ENCODE measurements at places on chromosomes 4 and X.

DNA sequence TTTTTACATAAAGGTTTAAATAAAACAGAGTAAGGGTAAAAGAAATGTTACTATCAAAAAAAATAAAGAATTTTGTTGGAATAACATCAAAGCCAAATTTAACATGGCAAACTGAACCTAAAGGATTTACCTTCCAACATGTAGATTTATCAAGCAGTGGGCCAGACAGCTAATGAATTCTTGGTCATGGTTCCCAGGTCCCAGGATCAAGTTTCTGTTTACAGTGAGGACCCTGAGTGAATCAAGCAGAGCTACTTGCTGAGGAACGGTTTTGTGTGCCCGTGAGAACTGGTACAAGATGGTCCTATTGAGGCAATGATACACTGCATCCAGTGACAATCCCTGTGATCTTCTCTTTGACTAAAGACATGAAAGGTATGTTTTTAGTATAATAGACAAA, 157.1 kb downstream of the CDS1 start:
- DNase-seq, result no peak

DNA sequence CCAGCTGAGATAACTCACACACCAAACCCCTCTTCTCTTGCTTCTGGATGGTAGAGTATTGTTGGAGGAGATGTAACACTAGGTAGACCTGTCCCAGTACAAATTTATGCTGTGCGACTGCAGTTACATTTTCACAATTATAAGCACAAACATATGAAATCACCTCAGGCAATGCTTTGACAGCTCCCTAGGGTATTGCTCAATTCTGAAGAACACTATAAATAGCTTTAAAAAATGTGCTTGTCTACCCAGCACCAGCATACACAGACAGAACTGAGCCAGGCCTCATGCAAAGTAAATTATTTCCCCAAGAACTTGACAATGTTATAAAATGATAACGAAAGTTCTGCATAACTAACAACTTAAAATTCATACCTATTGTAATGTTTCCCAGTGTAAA, 1999.1 kb upstream of the ADGRL3 start:
- no peak for DNase-seq

DNA sequence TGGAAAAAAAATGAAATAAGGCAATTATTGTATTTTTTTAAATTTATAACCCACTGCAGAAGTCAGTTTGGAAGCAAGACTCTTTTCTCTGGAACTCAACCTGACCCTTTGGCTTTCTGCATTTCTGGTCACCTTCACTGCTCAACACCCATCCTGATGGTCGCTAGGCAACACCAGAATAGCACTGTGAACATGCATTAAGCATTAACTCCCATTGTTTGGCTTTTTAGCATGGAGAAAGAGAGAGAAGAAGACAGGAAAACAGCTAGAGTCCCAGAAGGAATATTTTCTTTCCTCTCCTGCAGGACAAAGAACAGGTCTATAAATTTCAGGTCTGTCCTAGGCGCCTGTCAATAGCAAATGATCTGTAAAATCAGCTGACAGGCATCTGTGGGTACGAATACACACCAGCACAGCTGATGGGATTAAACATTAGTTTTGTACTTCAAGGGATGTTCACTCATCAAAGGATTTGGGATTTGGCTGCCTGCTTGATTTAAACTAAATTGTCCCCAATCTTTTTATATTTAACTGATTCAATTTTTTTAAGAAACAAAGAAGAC, 137.2 kb upstream of the ETNPPL start:
- no peak for DNase-seq

DNA sequence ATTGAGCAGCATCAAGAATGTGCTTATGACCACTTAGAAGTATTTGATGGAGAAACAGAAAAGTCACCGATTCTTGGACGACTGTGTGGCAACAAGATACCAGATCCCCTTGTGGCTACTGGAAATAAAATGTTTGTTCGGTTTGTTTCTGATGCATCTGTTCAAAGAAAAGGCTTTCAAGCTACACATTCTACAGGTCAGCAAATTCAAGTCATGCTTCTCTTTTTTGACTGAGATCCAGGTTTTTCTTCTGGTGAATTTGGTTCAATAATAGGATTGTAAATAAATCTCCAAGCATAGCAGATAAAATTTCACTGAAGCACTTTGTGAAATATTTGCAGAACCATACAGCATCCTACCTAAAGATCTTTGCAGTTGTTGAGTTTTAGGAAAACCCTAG, 218.1 kb downstream of the TLL1 start:
- DNase-seq, result no peak

GRCh38 chr4:119244832-119245231, 32.3 kb downstream of the USP53 start:
- no peak for DNase-seq

GRCh38 chr4:22552812-22553211, 36.9 kb upstream of the ADGRA3 start:
- DNase-seq, result no peak

DNA sequence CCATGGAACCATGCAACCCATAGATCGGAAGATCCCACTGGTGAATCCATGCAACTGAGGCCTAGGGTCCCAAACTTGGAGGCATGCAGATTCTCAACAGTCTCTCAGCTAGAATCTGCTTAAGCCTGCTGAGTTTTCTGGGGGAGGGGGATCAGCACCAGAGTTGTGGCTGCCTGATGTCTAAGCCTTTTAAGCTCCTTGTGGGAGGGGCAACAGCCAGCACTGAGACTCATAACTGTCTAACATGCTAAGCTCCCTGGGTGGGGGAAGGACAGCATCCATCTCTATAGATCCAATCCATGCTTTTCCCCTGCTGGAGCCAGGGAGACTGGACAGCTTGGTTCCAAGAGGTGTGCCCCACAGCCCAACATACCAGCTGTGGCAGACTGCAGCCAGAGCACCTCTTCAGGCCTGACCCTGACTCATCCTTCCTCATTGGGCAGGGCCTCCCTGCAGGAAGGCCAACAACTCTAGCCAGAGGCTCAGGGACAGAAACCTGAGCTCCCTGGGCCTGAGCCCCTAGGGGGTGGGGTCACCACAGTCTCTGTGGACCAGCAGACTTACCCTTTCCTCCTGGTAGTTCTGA, 300.1 kb upstream of the SLC7A11 start:
- DNase-seq, result no peak

GRCh38 chr4:6620296-6620695, 20.2 kb upstream of the MRFAP1 start:
- no peak for DNase-seq

DNA sequence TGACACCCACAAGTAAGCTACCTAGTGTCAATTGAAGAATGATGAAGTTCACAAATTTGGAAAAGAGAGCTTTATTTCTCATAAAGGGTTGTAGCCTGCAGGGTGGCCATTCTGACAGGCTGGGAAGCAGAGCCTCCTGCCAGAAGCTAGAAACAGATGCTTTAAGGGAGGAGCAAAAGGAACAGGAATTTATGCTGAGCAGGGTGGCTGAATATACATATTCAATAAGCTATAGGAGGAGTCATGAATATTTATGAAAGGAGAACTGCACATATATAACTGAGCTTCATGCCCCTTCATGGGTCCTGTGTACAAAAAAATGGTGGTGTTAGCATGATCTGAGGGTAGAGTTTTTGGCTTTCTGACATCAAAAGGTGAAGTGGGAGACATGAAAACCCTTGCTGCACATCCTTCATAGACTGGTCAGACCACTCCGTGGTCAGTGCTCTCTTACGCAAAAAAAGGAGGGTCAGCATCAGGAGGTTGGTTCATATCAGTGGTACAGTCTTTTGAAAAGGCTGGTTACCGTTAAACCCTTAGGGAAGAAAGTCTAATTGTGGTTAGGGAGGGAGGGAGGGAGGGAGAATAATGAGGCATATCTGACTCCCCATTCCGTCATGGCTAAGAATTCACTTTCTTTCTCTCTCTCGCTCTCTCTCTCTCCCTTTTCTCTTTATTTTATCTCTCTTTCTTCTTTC, 121.4 kb downstream of the LUZP4 start:
- no peak for DNase-seq

DNA sequence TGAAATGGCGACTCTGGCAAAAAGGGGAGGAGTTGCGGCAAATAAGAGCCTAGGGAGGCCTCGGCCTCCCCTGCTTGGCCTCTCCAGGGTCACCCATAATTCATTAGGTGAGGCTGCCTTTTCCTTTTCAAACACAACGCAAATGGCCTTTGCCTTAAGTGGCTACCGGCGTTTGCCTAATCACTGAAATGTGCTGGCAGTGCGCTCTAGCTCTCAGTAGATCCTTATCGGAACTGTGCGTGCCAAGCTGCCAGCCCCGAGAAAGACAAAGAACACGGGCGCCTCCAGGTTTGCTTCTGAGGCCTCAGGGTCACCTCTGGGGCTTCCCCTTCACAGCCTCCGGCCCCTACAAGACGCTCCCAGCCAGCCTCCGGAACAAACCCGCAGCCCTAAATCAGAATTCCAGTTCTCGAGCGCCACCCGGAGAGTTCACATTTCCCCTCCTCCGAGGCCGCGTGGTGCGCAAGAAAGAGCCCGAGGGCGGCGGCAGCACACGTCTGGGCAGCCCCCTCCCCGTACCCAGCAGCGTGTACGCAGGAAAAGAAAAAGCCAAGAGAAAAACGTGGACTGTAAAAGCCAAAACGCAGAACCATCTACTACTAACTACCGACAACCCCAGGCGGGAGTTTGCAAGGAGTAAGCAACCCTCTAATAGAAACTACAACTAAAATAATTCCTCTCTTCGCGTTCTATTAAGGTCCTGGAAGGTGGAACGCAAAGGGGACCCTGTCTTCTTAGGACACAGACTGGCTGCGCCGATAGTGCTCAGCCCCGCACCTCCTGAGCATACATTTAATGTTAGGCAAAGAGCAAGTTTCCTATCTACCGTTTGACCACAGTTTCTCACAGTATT, 76.5 kb upstream of the BCOR start:
- peak; percentile 43 for DNase-seq

- DNase-seq, result no peak
These were observed 1143.9 kb downstream of the PDHA2 start for GRCh38 chr4:96983830-96984229.

GRCh38 chr4:99436976-99437722, 2.0 kb upstream of the ADH7 start:
- no peak for DNase-seq

DNA sequence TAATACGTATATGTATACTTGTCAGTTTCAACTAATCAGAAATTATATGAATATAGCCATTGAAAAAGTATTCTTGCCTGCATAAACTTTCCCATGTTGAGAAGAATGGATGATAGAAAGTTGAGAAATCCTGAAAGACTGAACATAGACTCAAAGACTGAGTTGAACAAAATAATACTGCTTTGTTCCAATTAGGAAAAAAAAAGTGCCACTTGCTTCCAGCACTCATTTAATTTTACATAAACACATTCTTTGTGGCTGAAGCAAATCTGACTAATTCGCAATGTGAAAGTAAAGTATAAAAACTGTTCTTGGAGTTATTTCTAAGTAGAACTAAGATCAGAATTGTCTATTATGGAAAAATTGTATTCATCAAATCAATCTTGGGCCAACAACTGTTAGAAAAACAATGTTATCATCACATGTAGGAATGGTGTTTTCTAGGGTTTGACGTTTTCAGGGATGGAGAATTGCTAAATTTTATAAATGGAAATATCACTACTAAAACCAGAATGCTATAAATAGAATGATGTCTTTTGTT, 2334.6 kb downstream of the PCDH7 start:
- DNase-seq, result no peak

DNA sequence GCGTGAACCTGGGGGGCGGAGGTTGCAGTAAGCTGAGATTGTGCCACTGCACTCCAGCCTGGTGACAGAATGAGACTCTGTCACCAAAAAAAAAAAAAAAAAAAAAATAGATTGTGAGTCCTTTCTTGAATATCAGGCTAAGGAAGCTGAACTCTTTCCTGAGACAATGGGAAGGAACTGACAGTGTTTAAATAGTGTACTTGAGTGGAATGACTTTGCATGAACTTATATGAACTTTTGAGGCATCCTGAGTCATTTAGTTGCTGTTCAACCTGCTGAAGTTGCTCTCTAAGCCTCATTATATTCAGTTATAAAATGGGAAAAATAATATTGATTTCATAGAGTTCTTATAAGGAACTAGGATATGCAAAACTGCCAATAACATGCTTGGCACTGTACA, 79.3 kb upstream of the LIMCH1 start:
- DNase-seq, result no peak

- DNase-seq, result no peak
These were observed 36.0 kb upstream of the GABRA2 start for GRCh38 chr4:46425775-46426400.

GRCh38 chr4:3250438-3250955, 1.5 kb downstream of the MSANTD1 start:
- no peak for DNase-seq

GRCh38 chrX:13474164-13474516, 95.3 kb upstream of the EGFL6 start:
- no peak for DNase-seq

DNA sequence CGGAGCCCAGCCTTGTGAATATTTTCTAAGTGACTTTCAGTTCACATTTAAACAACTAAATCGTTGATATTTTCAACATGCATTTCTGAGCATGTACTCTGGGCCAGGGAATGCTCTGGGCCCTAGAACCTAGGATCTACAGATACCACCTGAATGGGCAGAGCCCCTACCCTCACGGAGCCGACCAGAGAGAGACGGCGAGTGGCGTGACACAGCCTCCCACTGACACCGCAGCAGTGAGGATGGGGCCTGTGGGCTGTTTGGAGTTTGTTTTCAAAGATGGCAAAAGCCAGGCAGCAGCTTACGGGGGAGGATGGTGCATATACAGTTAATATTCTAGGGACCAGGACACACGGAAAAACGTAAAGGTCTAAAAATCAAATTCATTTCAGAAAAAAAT, 17.7 kb downstream of the NELFA start:
- DNase-seq, result no peak

DNA sequence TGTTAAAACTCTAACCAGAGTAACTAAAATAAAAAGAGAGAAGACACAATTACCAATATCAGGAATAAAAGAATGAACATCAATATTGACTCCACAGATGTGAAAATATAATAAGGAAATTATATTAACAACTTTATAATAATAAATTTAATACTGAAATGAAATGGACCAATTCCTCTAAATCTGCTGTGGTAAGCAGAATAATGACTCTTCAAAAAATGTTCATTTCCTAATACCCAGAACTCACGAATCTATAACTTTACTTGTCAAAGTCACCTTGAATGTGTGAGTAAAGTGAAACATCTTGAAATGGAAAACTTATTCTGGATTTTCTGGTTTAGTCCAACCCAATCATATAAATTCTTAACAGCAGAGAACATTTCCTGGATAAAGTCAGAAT, 1391.1 kb downstream of the FAM133A start:
- no peak for DNase-seq

GRCh38 chr4:165844161-165844560, 28.9 kb upstream of the TLL1 start:
- no peak for DNase-seq

DNA sequence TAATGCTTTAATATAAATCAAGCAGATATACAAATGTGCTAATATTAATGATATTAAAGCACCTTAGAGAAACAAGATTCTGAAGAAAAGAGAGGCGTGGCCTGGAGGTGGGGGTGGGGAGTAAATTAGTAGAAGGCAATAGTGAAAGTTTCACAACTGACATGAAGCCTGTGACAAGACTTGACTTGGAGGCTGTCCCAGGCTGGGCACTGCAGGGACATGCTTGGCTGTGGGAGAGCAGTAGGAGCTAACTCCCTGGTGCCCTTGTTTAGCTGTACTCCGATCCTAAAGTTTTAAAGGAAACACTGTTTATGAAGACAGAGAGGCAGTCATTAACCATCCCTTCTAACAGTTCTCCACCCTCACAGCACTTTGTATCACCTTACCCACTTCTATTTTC, 239.0 kb upstream of the MAB21L2 start:
- no peak for DNase-seq
